ENCODE measurements at places on chromosomes 2 and 18.

DNA sequence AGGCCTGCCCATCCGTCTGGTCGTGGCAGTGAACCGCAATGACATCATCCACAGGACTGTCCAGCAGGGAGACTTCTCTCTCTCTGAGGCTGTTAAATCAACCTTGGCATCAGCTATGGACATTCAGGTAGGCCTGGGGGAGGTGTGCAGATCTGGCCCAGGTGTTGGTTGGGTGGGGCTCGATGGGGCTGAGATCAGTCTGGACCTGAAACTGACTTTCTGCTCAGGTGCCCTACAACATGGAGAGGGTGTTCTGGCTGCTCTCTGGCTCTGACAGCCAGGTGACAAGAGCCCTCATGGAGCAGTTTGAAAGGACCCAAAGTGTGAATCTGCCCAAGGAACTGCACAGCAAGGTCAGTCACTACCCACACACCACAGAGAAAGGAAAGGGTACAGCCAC lies 12.6 kb downstream of the THNSL2 start:
- no peak for DNase-seq

DNA sequence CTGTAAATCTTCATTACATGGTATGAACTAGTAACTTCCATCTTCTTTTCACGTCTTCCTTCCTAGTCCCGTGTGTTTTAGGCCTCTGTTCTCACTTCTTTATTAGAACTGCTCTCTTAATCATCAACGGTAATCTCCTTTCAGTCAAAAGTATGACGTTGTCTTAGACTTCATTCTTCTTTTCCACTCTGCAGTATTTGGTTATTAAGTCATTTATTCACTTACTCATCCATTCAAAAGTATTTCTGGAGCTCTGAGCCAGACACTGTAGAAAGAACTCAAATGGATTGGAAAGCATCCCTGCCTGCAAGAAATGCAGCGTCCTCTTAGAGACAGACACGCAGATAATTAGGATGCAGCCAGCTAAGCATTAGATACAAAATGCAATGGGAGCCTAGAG lies 494.6 kb upstream of the NRP2 start:
- no peak for DNase-seq

GRCh38 chr2:68663371-68664156 lies 20.2 kb downstream of the PROKR1 start:
- DNase-seq, result no peak

GRCh38 chr2:226609366-226609765 lies 190.3 kb downstream of the IRS1 start:
- no peak for DNase-seq

DNA sequence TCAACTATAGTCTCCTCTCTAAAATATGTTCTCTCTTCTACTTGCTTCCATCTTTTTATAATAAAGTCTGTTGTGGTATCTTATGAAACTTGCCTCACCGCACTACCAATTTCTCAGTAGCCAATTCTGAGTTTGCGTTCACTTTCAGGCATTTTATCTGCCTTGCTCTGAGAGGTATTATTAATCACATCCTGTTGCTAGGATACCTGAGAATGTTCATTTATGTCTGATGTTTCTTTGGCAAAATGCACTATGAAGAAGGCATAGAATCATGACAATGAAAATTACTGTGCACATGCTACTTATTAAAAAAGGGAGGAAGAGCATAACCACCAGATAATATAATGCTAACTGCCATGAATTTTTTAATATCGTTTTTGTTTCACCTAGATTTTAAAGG lies 130.2 kb downstream of the CHST9 start:
- DNase-seq, result no peak

- no peak for DNase-seq
These were observed 98.1 kb downstream of the SETBP1 start for GRCh38 chr18:44778788-44779187.

- no peak for DNase-seq
These were observed 4.5 kb upstream of the MAP3K2 start for GRCh38 chr2:127392133-127392827.

Data from CD4-positive, alpha-beta memory T cell (primary cell).